ENCODE measurements at places on chromosomes 4 and X.

DNA sequence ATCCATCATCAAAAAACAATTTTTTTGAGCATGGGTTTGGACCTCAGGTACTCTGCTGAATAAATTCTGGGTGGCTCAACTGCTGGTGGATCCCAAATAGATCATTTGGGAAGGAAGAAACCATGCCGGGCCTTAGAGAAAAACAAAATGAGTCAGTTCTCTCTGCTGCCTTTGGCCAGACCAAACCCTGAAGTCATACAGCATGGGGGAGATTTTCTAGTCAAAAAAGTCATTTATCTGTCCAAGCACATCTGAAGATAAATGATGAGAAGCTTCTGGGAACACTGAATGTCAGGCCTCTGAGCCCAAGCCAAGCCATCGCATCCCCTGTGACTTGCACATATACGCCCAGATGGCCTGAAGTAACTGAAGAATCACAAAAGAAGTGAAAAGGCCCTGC lies 261.4 kb downstream of the DHX15 start:
- DNase-seq: no peak

DNA sequence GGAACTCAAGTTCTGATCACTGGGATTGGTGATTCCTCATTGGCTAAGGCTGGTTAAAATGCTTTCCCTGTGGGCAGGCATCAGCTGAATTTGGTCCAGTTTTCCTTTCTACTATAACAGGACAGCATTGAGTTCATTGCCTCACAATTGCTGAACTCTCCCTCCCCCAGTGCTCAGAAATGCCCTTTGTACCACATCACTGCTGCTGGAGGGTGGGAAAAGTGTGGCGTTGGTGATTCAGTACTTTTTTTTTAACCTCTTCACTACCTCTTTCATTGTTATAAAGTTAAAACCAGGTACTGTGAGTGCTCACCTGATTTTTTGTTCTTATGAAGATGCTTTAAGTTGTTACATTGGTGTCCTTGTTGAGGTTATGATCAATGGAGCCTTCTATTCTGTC lies 69.3 kb upstream of the IL2 start:
- no peak for DNase-seq

DNA sequence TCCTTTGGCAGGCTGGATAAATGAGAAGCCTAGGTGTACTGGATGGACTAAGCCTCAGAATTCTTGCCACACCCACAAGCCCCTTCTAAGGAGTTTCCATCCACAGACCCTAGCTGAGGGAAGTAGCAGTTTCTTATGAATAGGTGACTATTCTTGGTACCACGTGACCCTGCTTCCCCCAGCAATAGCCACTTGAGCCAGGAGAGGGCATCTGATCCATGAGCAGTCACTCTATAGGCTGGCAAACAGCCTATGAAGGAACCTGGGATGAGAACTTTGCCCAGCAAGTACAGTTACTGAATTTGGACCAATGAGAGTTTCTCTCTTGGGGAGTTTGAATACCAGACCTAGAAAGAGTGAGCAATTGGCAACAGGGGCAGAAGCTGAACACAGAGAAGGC lies 84.0 kb downstream of the RTL9 start:
- DNase-seq: no peak

DNA sequence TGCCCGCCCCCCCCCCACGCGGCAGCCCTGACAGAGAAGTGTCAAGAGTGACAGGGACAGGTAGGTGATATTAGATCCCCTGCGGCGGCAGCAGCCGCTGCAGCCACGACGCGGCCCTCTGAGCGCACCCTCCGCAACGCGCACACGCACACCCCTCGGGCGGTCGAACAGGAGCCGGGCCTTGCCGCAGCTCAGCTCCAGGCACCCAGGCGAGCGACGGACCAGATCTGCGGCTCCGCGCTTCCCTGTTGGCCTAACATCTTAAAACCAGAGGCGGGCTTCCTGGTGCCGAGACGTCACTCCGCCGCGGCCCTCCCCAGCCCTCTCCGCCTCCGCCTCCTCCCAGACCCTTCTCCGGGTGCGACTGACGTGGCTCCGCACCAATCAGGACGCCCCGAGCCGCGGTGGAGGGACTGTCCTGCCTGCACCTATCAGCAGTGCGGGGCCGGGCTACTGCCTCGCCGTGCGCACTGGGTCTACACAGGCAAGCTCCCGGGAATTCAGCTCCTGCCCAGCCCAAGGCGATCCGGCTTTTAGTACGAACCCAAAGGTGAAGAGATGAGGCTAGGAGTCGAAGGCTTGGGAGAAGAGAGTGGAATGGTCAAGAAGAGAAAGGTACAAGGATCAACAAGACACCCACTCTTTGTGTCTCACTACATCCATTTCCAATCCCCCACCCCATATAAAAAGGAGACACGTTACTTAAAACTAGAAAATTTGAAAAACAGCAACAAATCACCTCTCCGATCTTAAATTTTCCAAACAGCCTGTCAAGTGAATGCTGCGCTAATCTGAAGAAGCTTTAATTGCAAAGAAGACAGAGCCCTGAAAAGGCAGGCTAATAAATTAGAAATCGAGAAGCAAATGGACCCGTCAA lies at the start of gene PITX2:
Gene PITX2, minus strand, starts transcription at position 237 of the 877 bp plus-strand sequence. CDS start 617 bp downstream, outside the sequence.
- no peak for DNase-seq

DNA sequence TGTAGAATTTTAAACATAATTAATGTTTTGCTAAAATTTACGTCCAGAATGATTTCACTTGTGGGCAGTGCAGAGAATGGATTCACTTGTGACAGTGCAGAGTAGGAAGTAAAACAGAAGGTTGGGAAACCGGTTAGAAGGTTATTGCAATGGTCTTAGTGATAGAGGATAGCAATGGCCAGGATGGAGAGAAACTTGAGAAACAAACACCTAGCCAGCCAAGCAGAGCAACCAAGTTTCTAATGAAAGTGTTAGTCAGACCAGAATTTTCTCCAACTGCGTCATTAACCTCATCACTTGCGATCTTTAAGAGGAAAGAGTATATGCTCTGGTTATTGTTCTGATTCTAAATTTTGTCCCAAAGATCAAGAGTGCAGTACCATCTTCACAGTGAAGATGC lies 50.0 kb upstream of the TBC1D9 start:
- DNase-seq: no peak

GRCh38 chr4:56671373-56671772 lies 9.7 kb downstream of the HOPX start:
- DNase-seq: no peak

DNA sequence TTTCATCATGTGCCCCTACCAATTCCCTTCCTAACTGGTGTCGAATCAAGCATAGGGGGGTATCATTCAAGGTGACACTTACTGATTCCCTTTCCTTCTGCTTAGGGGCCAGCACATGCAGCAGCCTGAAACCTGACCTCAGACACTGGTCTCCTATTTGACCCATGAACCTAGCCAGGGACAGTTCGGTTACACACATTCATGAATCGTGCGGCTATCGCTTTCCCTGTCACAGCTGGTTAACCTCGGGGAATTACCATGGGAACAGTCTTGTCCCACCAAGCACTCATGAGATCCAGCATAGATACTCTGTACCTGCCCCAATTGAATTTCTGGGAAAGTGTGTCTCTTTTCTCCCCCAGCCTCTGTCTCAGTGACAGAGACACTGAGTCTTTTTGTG lies 140.4 kb downstream of the ZNF674 start:
- DNase-seq: no peak

- DNase-seq: no peak
Measured at GRCh38 chrX:134324359-134324758, 87.4 kb downstream of the CCDC160 start.

- no peak for DNase-seq
Measured at GRCh38 chr4:10074767-10075105, 41.9 kb downstream of the WDR1 start.

GRCh38 chr4:6695660-6696610 lies 2.3 kb downstream of the S100P start:
- DNase-seq: no peak

- DNase-seq: no peak
Measured at GRCh38 chr4:123298801-123299200, 97.8 kb upstream of the SPRY1 start.

- no peak for DNase-seq
Measured at GRCh38 chr4:157221895-157222770, 1.6 kb downstream of the GRIA2 start.

DNA sequence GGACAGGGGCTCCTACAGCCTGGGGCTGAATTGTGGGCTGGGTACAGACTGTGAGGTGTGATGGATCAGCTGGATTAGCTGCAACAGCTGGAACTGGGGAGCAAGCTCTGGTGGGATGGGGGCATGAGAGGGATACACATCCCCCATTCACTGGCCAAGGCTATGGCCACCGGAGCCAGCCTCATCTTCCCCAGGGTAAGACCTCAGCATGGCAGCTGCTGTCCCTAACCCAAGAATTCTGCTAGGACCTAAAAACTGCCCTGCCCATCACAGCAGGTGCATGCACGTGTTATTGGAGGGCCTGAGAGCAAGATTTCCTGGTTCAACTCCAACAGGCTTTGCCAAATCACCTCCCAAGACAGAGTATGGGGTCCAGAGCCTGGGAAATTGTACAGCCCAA lies 258.6 kb upstream of the AGTR2 start:
- no peak for DNase-seq

- DNase-seq: no peak
Measured at GRCh38 chr4:184021389-184021788, 116.3 kb downstream of the STOX2 start.

DNA sequence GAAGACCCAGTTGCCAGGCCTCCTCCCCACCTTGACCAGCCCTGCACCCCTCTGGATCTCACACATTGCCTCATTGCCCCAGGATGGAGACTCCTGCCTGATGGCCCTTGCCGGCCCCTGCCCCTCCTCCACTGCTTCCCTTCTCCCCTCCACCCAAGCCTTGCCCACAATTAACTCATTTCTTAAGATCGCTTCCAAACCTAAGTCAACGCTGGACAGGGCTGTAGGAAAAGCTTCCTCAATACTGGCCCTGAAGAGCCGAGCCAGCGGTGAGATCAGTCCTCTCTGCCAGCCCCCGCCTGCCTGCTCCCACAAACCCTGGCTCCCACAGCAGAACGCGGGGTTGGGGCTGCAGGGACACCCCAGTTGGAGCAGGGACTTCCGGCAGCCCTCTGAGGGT lies 7.5 kb upstream of the HAUS7 start:
- DNase-seq: no peak

- no peak for DNase-seq
Measured at GRCh38 chrX:134981910-134982309, 8.9 kb upstream of the SMIM10 start.

- DNase-seq: no peak
Measured at GRCh38 chrX:37781814-37782213, 2.0 kb downstream of the CYBB start.
